ENCODE measurements at places on chromosomes 3 and 15.
A peak's percentile ranks its signal among the peaks of the same experiment; 100 is the strongest.

DNA sequence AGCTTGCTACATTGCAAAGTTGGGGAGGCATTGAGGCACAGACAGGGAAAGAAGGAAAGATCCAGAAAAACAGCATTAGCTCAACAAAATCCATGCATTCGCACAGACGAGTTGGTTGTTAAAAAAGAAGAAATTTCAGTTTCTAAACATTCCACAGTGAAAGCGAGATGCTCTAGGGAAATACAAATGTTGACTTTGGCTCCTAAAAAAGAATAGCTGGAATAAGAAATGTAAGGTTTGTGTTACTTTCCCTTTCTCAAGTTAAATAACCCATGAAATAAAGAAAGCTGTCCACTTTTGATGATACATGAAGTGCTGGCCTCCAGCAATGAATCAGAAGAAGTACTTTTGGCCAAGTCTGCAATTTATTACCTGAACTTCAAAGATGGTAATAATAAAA lies 465.1 kb downstream of the ERC2 start:
- no peaks in the 10 kb centered on the region for H3K4me1 ChIP-seq
- no peaks in the 10 kb centered on the region for H3K27me3 ChIP-seq
- H3K4me3 ChIP-seq, result no peak overlapping the region
- H3K36me3 ChIP-seq, result no peaks in the 10 kb centered on the region
- H3K27ac ChIP-seq, result no peak overlapping the region
- DNase-seq, result no peak

GRCh38 chr15:98957655-98958054 lies 49.9 kb downstream of the PGPEP1L start:
- DNase-seq, result no peak
- H3K27me3 ChIP-seq, result no peaks in the 10 kb centered on the region
- no peaks in the 10 kb centered on the region for H3K36me3 ChIP-seq
- no peak overlapping the region for H3K27ac ChIP-seq
- no peaks in the 10 kb centered on the region for H3K4me1 ChIP-seq

GRCh38 chr15:50241684-50242450 lies 23.7 kb downstream of the HDC start:
- H3K27ac ChIP-seq, result no peak overlapping the region
- no peaks in the 10 kb centered on the region for H3K4me1 ChIP-seq
- no peaks in the 10 kb centered on the region for H3K36me3 ChIP-seq
- H3K27me3 ChIP-seq, result no peaks in the 10 kb centered on the region
- no peak overlapping the region for H3K4me3 ChIP-seq

GRCh38 chr15:96583671-96584070 lies 253.2 kb downstream of the NR2F2 start:
- H3K4me3 ChIP-seq, result no peak overlapping the region
- H3K27ac ChIP-seq, result no peak overlapping the region
- no peaks in the 10 kb centered on the region for H3K36me3 ChIP-seq
- H3K4me1 ChIP-seq, result no peaks in the 10 kb centered on the region

- H3K4me3 ChIP-seq, result no peak overlapping the region
- H3K27ac ChIP-seq, result no peak overlapping the region
- no peak for DNase-seq
- H3K36me3 ChIP-seq, result no peaks in the 10 kb centered on the region
- H3K27me3 ChIP-seq, result no peaks in the 10 kb centered on the region
These were observed 218.0 kb downstream of the ZBBX start for GRCh38 chr3:167162083-167162482.

DNA sequence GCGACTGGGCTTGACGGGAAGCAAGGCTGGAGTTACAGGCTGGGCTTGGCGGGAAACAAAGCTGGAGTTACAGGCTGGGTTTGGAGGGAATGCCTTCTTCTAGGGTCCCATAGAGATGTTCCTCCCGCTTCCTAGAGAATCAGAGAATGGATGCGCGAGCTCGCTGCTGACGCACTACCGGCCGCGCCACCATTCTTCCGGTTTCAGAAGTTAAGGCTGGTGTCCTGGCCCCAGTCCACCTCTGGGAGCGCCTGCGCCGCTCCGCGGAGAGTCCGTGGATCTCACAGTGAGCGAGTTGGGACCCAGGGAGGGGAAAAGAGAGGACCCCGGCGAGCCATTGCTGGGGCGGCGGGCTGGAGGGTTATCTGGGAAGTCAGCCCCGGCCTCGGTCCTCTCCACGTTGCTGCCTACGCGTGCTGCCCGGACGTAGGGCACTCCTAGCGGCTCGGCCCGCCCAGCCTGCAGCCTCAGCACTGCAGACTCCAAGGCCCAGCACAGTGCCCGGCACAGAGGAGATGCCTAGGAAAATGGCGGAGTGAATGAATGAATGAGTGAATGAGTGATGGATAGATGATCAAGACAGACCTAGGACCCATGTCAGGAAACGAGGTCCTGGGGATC lies at the start of gene ZNF502:
Gene ZNF502 (plus strand): TSS at position 206 of the 621 bp plus-strand sequence. CDS start 7,602 bp downstream, outside the sequence.
- peak within 1 kb of the TSS; percentile 54 for H3K4me3 ChIP-seq
- H3K27me3 ChIP-seq, result no peaks in the 10 kb centered on the region
- peak; percentile 66 for DNase-seq
- no peaks in the 10 kb centered on the region for H3K36me3 ChIP-seq

DNA sequence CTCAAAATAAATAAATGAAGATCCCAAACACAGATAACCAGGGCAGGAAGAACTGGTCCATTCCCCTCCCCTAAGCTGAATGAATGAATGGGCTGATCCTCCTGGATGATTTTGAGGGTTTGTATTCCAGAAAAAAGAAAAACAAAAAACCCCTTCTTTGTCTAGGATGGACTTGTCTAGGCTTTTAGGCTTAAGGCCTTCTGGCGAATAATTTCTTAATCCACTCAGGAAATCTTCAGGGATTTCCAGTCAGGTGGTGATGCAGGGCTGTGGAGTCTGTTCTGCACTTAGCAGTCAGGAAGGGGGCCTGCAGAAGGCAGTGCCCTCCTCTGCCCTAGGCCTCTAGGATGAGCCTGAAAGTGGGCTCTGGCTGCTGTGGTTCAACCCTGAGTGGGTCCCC lies 52.1 kb downstream of the BDH1 start:
- H3K4me3 ChIP-seq, result no peak overlapping the region
- H3K4me1 ChIP-seq, result peaks cover 30% of the 10 kb centered on the region
- no peak overlapping the region for H3K27ac ChIP-seq
- no peaks in the 10 kb centered on the region for H3K27me3 ChIP-seq
- no peak for DNase-seq
- H3K36me3 ChIP-seq, result no peaks in the 10 kb centered on the region

DNA sequence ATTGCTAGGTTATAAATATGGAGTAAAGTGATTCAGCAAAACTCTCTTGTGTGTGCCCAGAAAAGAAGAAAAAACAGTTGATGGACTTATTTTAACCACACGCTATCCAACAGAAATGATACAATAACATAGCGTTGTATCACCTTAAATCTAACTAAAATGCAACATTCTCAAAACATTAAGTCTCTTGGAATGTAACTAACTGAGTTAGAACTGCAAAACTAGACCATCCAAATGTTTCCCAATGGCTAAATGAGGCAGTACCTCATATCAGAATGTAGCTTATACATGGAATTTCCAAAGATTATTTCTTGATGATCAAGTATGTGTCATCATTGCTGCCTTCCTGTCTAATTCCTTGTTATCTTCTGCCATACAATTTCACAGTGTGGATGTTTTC lies 187.9 kb downstream of the CNTN3 start:
- DNase-seq, result no peak
- no peaks in the 10 kb centered on the region for H3K4me1 ChIP-seq
- no peak overlapping the region for H3K27ac ChIP-seq
- H3K27me3 ChIP-seq, result no peaks in the 10 kb centered on the region

DNA sequence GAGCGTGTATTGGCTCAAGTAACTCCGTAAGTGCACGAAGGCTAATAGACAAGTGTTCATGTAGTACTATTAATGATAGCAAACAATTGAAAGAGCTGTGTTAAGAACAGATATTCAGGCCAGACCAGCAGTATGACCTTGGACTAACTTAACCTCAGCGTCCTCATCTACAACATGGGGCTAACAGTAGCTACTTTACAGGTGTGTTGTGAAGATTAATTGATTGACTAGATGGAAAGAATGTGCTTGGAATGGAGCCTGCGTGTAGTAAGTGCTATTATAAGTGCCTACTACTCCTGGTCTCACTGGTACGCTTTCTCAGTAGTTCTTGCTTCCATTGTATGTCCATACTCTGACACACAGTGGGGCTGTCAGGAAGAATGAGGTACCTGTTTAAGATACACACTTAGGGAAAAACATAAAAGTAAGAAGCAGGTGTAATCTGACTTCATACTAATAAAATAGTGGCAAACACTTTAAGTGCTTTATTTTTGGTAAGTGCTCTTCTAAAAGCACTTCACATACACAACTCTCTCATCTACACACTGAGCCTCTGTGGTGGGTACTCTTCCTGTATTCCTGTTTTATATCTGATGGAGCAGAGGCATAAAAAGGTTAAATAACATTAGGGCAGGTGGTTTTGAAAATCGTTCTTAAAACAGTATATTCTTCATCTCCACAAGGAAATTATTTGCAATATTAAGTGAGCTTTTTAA lies 24.3 kb upstream of the FBXL22 start:
- H3K27me3 ChIP-seq, result no peaks in the 10 kb centered on the region
- H3K4me3 ChIP-seq, result no peak overlapping the region
- H3K4me1 ChIP-seq, result no peaks in the 10 kb centered on the region
- peaks cover 29% of the 10 kb centered on the region for H3K36me3 ChIP-seq

GRCh38 chr3:70249509-70250160 lies 62.8 kb downstream of the MDFIC2 start:
- no peak overlapping the region for H3K4me3 ChIP-seq
- no peaks in the 10 kb centered on the region for H3K36me3 ChIP-seq
- H3K27ac ChIP-seq, result no peak overlapping the region
- no peaks in the 10 kb centered on the region for H3K27me3 ChIP-seq
- no peak for DNase-seq
- no peaks in the 10 kb centered on the region for H3K4me1 ChIP-seq

- no peak overlapping the region for H3K4me3 ChIP-seq
- H3K27ac ChIP-seq, result no peak overlapping the region
- no peaks in the 10 kb centered on the region for H3K27me3 ChIP-seq
- no peaks in the 10 kb centered on the region for H3K4me1 ChIP-seq
- H3K36me3 ChIP-seq, result no peaks in the 10 kb centered on the region
These were observed 124.9 kb upstream of the TLE3 start for GRCh38 chr15:70222606-70223005.

DNA sequence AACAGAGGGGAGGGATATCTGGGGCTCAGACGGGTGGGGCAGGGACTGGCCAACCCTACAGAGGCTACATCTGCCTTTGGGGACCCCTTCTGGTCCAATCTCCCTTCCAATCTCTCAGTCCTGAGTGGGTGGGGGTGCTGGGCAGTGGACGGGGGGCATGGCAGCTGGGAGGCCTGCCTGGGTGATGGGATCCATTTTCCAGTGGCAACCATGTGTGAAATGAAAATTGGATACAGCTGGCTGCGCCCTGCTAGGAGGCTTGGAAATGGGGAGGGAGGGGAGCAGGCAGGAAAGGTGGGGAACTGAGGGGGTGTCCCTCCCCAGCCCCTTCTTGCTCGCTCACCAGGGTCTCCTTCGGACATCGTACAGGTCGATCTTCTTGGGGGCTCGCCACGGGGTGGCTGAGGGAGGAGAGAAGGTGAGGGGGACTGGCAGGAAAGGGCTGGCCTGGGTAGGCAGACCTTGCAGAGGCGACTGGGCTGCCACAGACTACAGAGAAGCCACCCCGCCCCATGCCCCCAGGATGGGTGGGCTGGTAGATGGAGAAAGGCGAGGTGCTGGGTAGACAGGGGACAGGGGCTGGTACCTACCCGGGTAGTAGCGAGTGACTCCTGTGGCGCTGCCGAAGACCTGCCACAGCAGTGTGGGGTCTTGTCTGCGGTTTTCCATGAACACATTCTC lies 21.2 kb upstream of the TMEM115 start:
- H3K4me1 ChIP-seq, result no peaks in the 10 kb centered on the region
- no peaks in the 10 kb centered on the region for H3K27me3 ChIP-seq
- no peak overlapping the region for H3K4me3 ChIP-seq
- H3K27ac ChIP-seq, result no peak overlapping the region
- no peaks in the 10 kb centered on the region for H3K36me3 ChIP-seq
- no peak for DNase-seq

DNA sequence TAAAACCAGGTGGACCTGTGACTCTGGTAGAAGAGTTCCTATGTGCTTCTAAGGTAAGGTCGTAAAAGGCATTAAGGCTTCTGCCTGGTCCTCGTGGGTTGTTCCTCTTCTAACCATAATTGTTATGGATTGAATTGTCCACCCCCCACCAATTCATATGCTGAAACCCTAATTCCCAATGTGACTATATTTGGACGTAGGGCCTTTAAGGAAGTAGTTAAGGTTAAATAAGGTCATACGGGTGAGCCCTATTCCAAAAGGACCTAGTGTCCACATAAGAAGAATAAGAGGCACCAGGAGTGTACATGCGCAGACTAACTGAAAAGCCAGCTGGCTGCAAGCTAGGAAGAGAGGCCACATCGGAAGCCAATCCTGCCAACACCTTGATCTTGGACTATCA lies 1.9 kb downstream of the ADPGK start:
- DNase-seq, result no peak
- H3K4me3 ChIP-seq, result no peak overlapping the region
- no peak overlapping the region for H3K27ac ChIP-seq
- 0 out of 2 replicates have a peak, but pooled peaks cover 2% of the 10 kb centered on the region for H3K36me3 ChIP-seq
- no peaks in the 10 kb centered on the region for H3K4me1 ChIP-seq

- no peak overlapping the region for H3K4me3 ChIP-seq
- H3K4me1 ChIP-seq, result no peaks in the 10 kb centered on the region
- no peaks in the 10 kb centered on the region for H3K36me3 ChIP-seq
- H3K27me3 ChIP-seq, result no peaks in the 10 kb centered on the region
These were observed 1.2 kb downstream of the GABRB3 start for GRCh38 chr15:26771578-26772153.

DNA sequence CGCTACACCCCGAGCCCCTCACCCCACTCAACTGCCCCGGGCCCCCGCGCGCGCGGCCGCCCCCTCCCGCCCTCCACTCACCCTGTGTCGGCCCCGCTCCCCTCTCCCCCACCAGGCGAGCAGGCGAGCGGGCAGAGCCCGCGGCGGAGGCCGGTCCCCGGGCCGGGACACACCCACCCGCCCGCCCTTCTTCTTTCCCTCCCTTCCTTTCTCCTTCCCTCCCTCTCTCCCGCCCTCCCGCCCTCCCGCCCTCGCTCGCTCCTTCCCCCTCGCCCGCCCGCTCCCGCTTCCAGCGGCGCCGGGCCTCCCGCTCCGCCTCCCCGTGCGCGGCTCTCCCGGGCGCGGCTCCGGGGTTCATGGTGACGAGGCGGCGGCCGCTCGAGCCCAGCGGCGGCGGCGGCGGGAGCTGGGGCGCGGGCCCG lies at the start of gene CTDSPL:
Gene CTDSPL (plus strand): TSS at position 261 of the 422 bp plus-strand sequence. CDS start 320 bp downstream, outside the sequence.
- no peak for DNase-seq
- H3K27me3 ChIP-seq, result no peaks in the 10 kb centered on the region
- H3K4me3 ChIP-seq, result peak within 1 kb of the TSS; percentile 71
- H3K4me1 ChIP-seq, result peaks cover 33% of the 10 kb centered on the region
- no peaks in the 10 kb centered on the region for H3K36me3 ChIP-seq
- H3K27ac ChIP-seq, result peak within 1 kb of the TSS; percentile 72

- H3K27ac ChIP-seq, result no peak overlapping the region
- H3K27me3 ChIP-seq, result no peaks in the 10 kb centered on the region
- no peaks in the 10 kb centered on the region for H3K4me1 ChIP-seq
These were observed 511.1 kb upstream of the UBE2E2 start for GRCh38 chr3:22691856-22692628.

- no peak overlapping the region for H3K27ac ChIP-seq
- no peak for DNase-seq
- H3K4me1 ChIP-seq, result no peaks in the 10 kb centered on the region
- no peak overlapping the region for H3K4me3 ChIP-seq
These were observed 84.4 kb downstream of the SLMAP start for GRCh38 chr3:57840473-57840872.

GRCh38 chr3:39850716-39851032 lies 41.3 kb downstream of the MYRIP start:
- H3K36me3 ChIP-seq, result no peaks in the 10 kb centered on the region
- H3K4me1 ChIP-seq, result no peaks in the 10 kb centered on the region
- no peak overlapping the region for H3K4me3 ChIP-seq
- H3K27me3 ChIP-seq, result no peaks in the 10 kb centered on the region

GRCh38 chr3:85725809-85726208 lies 767.0 kb downstream of the CADM2 start:
- no peaks in the 10 kb centered on the region for H3K36me3 ChIP-seq
- H3K4me1 ChIP-seq, result no peaks in the 10 kb centered on the region
- H3K27ac ChIP-seq, result no peak overlapping the region

Measured in HCT116 (cell line).